ENCODE measurements at places on chromosomes 6 and 20. TPM values are rescaled to one million over a fixed set of nuclear protein-coding genes. Genes with fewer than 3 reads are reported as not detected.

The DNMT3B gene
- not detected for polyA plus RNA-seq

The CD40 gene
- polyA plus RNA-seq, result 217 TPM

The OR2B3 gene
- not detected for polyA plus RNA-seq

The NKX2-2 gene
- polyA plus RNA-seq, result not detected

The FAM162B gene
- not detected for polyA plus RNA-seq

The DEFB132 gene
- polyA plus RNA-seq, result not detected

The SNX3 gene
- 432 TPM for polyA plus RNA-seq

The SLC26A8 gene
- not detected for polyA plus RNA-seq

The COL11A2 gene
- polyA plus RNA-seq, result not detected

The THEMIS gene
- polyA plus RNA-seq, result 2.3 TPM

The OR2H2 gene
- polyA plus RNA-seq, result not detected

The COL20A1 gene
- polyA plus RNA-seq, result not detected

The ARMH2 gene
- polyA plus RNA-seq, result 0.50 TPM

The CD164 gene
- 215 TPM for polyA plus RNA-seq

The SPO11 gene
- polyA plus RNA-seq, result not detected

The GNAS-AS1 gene
- polyA plus RNA-seq, result not detected

The C20orf141 gene
- polyA plus RNA-seq, result not detected

All from IgD-negative memory B cell (primary cell).